Hematopoietic multipotent progenitor cell treated with erythropoietin and hydrocortisone succinate and interleukin-3 and kit ligand, for 4 days (in vitro differentiated cells): ENCODE measurements at places on chromosomes 6 and 20.

GRCh38 chr6:137661601-137662000 is 167.4 kb upstream of the OLIG3 start:
- DNase-seq: peak; percentile 60

GRCh38 chr6:105200133-105200730 is 20.4 kb upstream of the POPDC3 start:
- no peak for DNase-seq

GRCh38 chr20:47187450-47188195 is 168.9 kb downstream of the ZMYND8 start:
- peak; percentile 46 for DNase-seq

DNA sequence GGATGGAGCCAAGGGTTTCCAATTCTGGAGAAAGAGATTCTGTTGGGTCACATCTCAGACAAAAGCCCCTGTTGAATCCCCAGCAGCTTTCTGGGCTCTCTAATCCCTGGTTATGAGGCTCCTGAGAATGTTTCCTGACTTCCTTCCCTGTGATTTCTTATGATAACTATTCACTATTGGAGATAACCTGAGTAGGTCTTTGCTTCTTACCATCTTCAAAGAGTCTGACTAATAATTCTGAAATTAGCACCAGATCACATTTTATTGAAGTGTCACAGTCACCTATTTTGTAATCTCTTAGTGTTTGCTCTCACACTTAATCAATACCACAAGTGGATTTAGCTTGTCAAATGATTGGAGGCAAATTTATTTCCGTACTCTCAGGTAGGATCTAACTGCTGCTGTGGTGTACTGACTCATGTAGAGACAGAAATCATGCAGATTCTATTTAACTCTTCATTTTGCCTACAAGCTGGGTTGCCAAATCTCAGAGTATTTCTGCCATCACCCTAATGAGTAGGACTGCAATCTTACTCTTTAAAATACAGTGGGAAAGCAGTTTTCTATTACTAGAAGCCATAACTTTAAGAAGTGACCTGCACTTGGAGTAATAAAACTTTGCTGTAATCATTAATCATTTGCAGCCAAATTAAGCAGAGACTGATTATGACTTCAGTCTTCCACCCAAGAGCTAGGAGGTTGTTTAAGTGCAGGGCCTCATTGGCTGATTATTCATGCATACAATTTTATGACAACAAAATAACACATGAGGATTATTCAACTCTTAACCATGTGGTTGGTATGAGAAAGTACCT is 422.1 kb downstream of the EPM2A start:
- no peak for DNase-seq

DNA sequence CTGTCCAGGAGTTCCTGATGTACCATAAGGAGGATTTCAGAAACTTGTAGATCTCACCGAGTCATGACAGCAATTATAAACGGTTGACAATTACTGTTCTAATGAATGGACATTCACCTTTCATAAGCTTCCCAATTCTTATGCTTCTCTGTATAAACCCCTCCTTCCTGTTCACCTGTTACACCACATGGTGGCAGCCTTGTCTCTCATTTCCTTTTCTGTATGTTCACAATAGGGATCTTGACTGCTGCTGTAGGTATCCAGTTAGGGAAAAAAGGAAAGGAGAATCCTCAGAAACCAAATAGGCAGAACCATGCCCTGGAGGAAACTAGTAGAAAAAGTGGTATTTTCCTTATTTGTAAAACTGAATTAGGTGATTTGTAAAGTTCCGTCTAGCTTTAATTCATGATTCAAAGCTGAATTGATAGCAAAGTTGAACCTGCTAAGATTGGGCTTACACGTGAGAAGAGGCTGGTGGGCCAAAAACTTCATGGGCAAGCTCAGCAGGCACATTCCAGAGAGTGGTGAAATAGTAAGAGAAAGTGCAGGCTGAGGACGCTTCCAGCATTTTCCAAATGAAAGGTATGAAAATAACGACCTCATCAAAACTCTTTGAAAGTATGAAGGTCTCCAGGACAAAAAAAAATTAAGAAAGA is 29.0 kb upstream of the TBPL1 start:
- DNase-seq: peak; percentile 85

- DNase-seq: no peak
Measured at GRCh38 chr6:10505529-10505928, 15.6 kb upstream of the GCNT2 start.

DNA sequence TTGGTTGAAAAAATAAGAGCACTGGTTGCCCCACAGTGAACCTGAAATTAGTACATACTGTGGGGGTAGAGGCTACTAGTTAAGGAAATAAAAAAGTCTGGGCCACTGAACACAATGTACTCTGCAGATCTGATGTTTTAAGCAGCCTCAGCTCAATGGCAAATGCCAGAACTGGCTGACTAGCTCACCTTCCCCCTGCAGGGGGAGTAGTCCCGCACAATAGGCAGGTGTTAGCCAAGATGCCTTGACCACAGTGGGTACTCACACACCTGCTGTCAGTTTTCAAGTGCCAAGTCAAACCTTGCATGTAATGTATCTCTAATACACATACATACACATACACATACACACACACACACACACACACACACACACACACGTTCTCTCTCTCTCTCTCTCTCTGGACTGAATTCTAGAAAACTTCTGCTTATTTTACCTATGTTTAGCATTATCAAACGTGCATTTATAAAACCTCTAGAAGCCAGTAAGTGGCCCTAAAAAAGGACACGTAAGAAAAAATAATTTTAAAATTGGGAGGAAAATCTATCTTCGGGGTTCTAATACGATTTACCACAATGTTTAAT is 36.1 kb downstream of the GMDS start:
- DNase-seq: peak; percentile 60

- DNase-seq: no peak
Measured at GRCh38 chr20:41391587-41392001, 25.0 kb upstream of the EMILIN3 start.

- no peak for DNase-seq
Measured at GRCh38 chr6:14655201-14656061, 537.9 kb downstream of the CD83 start.

- no peak for DNase-seq
Measured at GRCh38 chr20:31996996-31997395, 13.2 kb upstream of the CCM2L start.

- DNase-seq: no peak
Measured at GRCh38 chr20:34375977-34376430, 12.9 kb downstream of the ITCH start.

- DNase-seq: no peak
Measured at GRCh38 chr6:5164092-5164491, 79.0 kb downstream of the PPP1R3G start.
